ENCODE measurements at places on chromosomes 12 and 14. TPM values are rescaled to one million over a fixed set of nuclear protein-coding genes. Genes with fewer than 3 reads are reported as not detected.

GZMH gene
- not detected for total RNA-seq

ENDOU gene
- not detected for total RNA-seq

AMN gene
- total RNA-seq = 0.54 TPM

EGLN3 gene
- 5.3 TPM for total RNA-seq

BBS10 gene
- 5.2 TPM for total RNA-seq

DPPA3 gene
- total RNA-seq = not detected

B4GALNT1 gene
- 44.4 TPM for total RNA-seq

RTN1 gene
- total RNA-seq = not detected

DTX1 gene
- total RNA-seq = 0.50 TPM

LBHD2 gene
- not detected for total RNA-seq

TBC1D30 gene
- 1.3 TPM for total RNA-seq

RBP5 gene
- total RNA-seq = not detected

NRIP2 gene
- not detected for total RNA-seq

AGAP2 gene
- 0.12 TPM for total RNA-seq

DNAH10 gene
- 0.31 TPM for total RNA-seq

SIX6 gene
- not detected for total RNA-seq

SRRM4 gene
- not detected for total RNA-seq

BATF gene
- not detected for total RNA-seq

MAP3K9 gene
- 7.1 TPM for total RNA-seq

PPP1R1A gene
- 0.33 TPM for total RNA-seq

LRTM2 gene
- not detected for total RNA-seq

AQP2 gene
- not detected for total RNA-seq

GRIP1 gene
- 3.5 TPM for total RNA-seq

CAPRIN2 gene
- total RNA-seq = 19.4 TPM

CLEC6A gene
- not detected for total RNA-seq

REC8 gene
- 3.2 TPM for total RNA-seq

KLHDC1 gene
- total RNA-seq = 0.30 TPM

BHLHE41 gene
- 0.69 TPM for total RNA-seq

OASL gene
- 2.5 TPM for total RNA-seq

GPRC5D gene
- not detected for total RNA-seq

CCND2 gene
- total RNA-seq = not detected

G2E3 gene
- total RNA-seq = 15.8 TPM

CATSPERB gene
- not detected for total RNA-seq

TAS2R7 gene
- total RNA-seq = not detected

KIF5A gene
- 0.20 TPM for total RNA-seq

OR8S1 gene
- not detected for total RNA-seq

HEATR5A gene
- total RNA-seq = 14.9 TPM

CEP170B gene
- total RNA-seq = 21.9 TPM
